ENCODE measurements at places on chromosomes 5 and 9.

DNA sequence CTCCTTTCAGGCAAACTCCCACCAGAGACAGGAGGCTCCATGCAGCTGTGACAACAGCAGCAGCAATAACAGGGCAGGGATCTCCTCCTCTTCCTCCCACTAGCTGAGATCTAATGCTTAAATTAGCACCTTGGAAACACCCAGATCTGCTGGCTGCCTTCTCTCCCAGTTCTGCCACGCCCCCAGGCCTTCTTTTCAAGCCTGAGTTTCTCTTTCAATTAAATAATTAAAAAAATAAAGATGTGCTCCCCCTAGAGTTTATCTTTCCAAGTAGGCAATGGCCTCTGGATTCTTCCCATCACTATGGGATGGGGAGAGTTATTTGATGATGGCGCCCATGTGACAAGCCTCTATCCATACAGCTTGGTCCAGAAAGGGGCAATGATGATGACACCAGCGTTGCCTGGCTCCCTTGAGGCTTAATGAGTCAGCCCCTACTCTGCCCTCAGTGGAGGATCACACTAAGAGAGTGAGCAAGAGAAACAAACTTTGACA, 3.8 kb downstream of the FAM219A start:
- DNase-seq: peak; percentile 53

GRCh38 chr9:126985870-126986498, 71.4 kb downstream of the RALGPS1 start:
- peak; percentile 98 for DNase-seq

DNA sequence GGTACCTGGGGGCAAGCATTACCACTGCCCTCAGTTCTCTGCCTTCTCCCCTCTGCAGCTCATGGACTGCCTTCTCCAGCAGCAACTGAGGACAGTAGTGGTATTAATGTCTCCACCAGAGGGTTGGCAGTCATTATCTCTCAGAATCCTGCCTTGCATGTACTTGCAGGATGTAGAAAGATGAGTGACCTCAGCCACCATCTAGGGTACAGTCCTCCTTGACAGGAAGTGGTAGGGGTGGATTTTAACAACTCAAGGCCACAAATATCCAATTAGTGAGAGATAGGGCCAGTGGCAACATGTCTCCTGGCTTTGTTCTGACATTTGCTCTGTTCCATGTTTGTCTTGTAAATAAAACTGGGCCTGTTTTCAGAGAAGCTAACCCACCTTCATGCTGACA, 47.2 kb downstream of the F2R start:
- peak; percentile 39 for DNase-seq

- DNase-seq: no peak
Observed at GRCh38 chr9:19656704-19657103, 132.1 kb downstream of the SLC24A2 start.

GRCh38 chr9:109868207-109868606, 88.2 kb downstream of the PALM2AKAP2 start:
- DNase-seq: no peak

DNA sequence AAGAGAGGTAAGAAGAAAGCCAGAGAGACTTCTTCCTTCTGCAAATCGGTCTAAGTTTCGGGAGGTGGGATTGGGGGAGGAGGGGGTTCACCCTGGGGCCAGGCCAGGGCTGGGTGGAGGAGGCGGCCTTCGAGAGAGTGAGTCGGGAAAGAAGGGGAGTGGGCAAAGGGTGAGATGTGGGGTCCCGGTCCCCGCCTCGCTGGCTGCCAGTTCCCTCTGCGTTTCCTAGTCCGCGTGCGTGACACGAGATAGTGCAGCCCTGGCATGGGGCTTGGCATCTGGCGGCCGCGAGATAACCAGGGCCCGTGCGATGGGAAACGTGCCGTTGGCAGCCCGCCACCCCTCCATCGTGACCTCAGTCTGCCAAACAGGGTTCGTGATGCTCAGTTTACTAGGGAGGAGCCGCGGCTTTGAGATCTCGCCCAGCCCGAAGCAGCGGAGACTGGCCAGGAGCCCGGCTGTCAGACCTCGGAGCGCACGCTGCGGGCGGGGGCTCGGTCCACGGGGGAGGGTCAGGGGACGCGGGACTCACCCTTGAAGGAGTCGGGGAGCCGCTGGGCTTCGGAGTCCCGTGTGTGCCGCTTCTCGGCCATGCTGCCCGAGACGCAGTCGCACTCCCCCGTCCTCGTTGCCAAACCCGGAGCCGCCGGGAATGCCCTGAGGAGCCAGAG, at the start of gene STOM:
Gene STOM, minus strand, starts transcription at position 656 of the 671 bp plus-strand sequence. Its CDS starts 63 bp downstream, at position 593.
- no peak for DNase-seq

GRCh38 chr5:127112347-127112864, 39.1 kb upstream of the C5orf63 start:
- DNase-seq: no peak

DNA sequence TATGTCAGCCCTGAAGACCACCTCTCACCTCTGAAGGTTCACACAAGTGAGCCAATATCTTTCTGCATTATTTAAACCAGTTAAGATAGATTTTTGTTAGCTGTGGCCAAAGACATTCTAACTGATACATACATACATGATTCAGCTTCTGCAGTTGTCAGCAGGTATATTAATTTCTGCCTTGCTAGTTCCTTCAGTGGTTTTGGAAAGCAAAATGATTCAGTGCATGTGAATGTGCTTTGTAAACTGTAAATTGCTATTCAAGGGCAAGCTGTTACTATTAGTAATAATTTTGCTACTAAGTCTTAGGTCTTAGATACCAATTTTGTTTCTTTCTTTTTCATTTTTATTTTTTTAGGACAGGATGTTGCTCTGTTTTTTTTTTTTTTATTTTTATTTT, 89.2 kb upstream of the ERBIN start:
- DNase-seq: no peak

DNA sequence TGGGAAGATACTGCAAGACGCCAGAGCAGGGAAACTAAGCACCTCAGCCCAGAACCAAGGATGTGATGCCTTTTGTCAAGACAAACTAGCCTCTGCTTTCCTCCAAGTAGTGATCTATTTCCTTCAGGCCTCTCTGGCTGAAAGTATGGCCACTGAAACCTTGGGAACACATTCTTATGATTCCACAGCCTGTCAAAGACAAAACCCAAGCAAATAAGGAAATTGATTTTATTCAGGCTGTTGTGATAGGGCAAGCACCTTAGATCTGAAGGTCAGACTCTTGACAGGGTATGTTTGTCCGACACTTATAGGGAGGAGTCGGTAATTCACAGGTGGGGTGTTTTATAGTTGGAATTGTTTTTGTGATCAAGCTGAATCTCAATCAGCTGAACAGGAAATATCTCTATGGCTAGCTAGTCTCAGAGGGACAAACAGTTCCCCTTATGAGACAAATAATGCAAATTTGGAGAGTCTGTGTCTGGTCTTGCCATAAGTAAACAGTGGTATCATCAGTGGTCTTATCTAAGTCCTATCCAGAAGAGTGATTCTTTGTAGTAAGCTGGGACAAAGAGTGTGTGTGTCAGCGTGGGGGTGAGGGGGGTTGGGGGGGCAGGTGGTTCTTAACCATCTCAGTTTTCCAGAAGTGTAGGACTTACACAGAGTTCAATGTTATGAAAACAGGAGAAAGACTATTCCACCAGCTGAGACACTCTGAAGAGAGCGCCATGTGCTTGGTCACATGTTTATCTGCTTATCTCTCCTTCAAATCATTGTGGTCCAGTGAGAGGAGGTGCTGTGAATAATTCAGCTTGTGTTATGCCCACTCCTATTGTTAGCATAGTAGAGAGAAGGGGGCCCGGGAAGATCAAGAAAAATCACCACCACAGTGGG, 6.7 kb upstream of the ZCCHC10 start:
- DNase-seq: no peak

DNA sequence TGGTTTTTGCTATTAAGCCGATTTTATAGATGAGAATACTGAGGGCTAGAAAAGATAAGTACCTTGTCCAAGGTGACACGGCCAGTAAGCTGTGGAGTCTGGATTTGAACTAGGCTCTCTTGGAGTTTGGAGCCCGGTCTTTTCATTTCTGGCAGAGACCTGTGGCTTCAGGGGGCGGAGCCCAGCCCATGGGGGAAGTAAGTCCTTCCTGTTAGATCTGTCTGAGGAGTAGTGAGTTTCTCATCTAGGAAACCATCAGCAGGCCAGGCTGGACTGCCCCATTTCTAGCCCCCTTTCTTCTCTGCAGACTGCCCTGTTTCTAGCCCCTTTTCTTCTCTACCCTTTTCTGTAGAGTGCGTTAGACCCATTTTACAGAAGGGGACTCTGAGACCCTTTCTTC, 521 bp upstream of the PTGS1 start:
- DNase-seq: peak; percentile 79

GRCh38 chr5:40960037-40960436, 50.7 kb downstream of the C7 start:
- no peak for DNase-seq

DNA sequence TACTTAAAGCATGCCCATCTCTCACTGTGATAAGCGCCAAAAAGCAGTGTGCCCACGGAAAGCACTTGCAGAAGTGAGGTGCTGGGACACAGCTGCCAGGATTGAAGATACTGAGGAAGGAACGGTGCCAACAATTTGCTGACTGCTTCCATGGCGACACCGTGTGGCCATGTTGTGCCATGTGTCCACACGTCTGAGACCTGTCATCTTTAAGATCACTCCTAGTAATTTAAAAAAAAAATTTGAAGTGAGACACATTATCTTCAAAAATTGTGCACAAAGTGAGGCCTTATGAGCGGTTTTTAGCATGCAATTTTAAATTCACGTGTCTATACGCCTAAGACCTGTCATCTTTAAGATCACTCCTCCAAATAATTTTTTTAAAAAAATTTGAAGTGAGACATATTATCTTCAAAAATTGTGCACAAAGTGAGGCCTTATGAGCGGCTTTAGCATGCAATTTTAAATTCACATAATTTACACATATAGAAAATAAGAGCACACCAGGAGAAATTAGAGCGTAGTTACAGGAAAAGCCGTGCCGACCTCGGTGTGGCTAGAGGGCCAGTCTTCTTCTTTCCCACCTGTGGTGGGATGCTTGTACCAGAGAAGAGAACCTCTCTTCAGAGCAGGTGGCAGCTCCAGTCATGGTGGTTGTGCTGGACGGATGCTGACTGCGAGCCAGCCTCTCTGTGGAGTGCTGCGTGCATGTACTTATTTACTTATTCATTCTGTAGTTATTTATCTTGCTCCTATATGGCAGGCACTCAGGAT, 21.4 kb upstream of the FLT4 start:
- peak; percentile 58 for DNase-seq

DNA sequence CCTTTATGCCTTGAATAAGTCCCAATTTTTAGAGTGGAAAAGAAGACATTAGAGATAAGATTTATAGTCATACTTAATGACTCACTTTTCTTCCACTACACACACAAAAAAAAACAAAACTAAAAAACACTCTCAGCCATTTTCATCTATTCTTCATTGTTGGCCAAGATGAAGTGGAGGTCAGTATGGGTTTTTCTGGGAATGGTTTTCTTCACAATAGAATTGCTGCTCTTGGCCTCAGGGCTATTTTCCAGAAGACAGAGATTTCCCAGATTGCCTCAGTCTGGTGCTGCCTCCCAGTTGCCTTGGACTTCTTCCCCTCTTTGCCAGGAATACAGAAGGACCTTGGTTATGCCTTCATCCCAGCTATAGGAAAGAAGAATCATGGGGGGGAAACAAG, 463.7 kb downstream of the TMEM232 start:
- DNase-seq: no peak

- no peak for DNase-seq
Observed at GRCh38 chr9:16352791-16353401, 517.6 kb downstream of the BNC2 start.

DNA sequence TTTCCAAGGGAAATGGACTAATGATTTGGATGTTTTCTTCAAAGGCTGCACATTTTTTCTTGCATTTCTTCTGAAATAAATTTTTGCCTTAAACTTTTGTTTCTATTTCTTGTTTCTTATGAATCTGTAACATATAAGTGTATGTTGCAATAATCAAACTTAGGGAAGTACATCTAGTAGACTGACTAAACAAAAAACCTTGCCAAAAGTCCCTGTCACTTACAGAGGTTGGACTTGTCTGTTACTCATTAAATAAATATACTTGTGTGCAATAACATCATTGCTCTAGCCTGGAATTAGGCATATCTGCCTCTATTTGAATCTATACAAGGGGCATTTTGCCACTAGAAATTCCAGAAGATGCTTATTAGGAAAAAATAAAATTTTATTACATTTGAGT, 56.6 kb downstream of the C6 start:
- no peak for DNase-seq

DNA sequence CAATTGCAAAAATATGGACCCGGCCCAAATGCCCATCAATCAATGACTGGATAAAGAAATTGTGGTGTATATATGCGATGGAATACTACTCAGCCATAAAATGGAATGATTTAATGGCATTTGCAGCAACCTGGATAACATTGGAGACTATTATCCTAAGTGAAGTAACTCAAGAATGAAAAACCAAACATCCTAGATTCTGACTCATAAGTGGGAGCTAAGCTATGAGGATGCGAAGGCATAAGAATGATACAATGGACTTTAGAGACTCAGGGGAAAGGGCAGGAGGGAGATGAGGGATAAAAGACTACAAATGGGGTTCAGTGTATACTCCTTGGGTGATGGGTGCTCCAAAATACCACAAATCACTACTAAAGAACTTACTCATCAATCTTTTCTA, 247.6 kb upstream of the FBXL7 start:
- no peak for DNase-seq

DNA sequence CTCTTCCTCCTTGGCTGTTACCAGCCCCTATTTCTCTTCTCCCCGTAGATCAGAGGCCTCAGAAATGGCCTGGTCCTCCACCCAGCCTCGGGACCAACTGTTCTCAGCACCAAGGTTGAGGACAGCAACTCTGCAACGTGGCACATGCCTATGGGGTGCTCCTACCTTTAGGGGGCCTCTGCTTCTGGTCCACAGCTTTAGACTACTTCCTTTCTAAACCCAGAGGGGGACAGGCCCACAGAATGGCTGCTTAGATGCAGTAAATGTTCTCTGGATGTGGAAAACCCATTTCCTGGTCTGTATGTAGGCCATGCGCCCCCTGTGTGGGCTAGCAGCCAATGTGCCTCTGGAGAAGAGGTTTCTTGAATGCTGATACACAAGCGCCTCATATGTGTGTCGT, 68.4 kb downstream of the NRG2 start:
- DNase-seq: no peak

DNA sequence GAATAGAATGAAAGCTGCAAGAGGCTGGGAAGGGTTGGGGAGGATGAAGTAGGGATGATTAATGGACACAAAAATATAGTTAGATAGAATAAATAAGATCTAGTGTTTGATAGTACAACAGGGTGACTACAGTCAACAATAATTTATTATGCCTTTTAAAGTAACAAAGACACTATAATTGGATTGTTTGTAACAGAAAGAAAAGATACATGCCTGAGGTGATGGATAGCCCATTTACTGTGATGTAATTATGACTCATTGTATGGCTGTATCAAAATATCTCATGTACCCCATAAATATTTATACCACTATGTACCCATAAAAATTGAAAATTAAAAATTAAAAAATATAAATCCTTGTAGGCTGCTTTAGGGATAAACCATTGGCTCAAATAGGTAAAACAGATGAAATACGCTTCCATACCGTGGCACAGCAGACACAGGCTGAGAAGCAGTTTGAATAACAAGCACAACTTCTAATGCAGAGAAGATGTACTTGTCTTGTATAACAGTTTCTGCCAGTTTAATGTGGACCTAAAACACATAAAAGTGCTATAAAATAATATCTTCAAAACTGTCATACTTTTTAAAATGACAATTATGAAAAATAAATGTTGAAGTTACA, 34.9 kb downstream of the APBA1 start:
- no peak for DNase-seq

GRCh38 chr9:84924266-84924665, 254.7 kb downstream of the NTRK2 start:
- DNase-seq: no peak

GRCh38 chr5:9104571-9105339, 441.1 kb downstream of the SEMA5A start:
- DNase-seq: no peak

- no peak for DNase-seq
Observed at GRCh38 chr5:172151661-172152210, 36.3 kb downstream of the STK10 start.
